ENCODE measurements at places on chromosomes 11 and 22.

- DNase-seq: no peak
These were observed 116.8 kb downstream of the MED15 start for GRCh38 chr22:20624161-20624616.

- DNase-seq: no peak
These were observed 42.5 kb downstream of the SBF1 start for GRCh38 chr22:50432131-50432876.

GRCh38 chr11:119085437-119085847, 761 bp downstream of the HMBS start:
- no peak for DNase-seq

DNA sequence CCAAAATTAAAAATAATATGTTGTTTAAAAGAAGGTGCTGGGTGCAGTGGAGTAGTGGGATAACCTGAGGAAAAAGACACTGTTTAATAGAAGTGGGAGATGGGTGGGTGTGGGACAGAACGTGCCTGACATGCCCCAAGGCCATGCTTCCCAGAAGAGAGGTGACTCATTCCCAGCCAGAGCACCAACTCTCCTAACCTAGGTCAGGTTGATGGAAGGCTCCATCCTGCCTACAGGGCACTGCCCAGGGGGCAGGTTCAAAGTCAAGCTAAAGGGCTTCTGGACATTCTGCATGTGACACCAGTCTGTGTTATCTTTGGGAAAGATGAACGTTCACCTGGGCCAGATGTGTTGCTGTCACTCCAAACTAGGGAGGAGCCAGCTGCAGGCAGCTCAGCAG, 453.1 kb downstream of the SOX6 start:
- DNase-seq: peak; percentile 17

DNA sequence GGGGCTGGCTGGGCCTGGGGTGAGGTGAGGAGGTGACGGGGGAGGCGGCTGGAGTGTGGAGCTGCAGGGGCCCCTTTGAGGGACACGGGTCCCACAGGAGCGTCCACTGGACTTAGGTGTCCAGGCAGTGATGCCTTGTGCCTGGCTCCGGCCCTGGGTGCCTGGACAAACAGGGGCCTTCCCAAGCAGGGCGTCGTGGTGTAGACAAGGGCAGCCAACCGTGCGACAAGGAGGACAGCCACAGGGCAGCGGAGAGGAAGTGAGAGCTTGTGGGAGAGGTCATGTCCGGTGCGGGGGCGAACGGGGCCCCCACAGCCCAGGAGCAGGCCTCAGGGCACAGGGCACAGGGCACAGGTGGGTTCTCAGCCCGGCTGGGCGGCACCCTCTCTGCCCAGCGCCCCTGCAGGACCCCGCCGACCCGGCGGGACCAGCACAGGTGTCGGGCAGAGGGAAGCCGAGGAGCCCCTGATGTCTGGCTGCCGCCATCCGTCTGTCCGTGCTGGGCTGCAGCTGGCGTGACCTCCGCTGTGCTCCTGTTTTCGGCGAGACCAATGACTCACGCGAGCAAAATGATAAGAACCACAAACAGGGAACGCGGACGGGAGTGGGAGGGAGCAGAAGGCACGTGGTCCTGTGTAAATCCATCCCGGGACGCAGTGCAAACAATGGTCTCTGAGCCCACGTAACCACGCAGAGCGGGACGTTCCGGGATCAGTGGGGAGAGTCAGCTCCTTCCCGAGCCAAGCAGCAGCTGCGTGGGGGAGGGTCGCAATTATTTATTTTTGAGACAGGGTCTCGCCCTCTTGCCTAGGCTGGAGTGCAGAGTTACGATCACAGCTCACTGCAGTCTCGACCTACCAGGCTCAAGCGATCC, 49.1 kb upstream of the A4GALT start:
- DNase-seq: peak; percentile 45

DNA sequence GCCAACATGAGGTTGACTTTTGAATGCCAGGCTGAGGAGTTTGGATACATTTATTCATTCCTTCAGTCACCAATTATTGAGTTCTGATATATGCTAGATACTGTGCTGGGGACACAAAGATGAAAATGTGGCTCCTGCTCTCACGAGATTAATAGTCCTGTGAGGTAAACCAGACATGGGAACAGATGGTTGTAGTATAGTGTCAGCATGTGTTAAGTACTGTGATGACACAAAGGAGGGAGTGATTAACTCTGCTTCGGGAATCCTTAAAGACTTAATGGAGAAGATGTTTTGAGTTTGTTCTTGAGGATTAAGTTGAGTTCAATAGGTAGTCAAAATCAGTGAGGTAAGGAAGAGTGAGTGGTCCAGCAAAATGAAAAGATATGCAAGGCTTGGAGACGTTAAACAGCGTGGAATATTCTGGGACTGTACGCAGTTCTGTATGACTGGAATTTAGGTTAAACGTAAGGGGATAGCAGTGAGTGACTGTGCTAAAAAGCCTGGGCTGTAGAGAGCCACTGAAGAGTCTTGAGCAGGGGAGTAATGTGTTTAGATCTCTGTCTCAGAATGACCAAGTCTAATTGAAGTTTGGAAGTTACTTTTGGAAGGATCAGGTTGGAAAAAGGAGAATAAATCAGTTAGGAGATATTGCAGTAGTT, 11.8 kb downstream of the RNF121 start:
- DNase-seq: no peak

DNA sequence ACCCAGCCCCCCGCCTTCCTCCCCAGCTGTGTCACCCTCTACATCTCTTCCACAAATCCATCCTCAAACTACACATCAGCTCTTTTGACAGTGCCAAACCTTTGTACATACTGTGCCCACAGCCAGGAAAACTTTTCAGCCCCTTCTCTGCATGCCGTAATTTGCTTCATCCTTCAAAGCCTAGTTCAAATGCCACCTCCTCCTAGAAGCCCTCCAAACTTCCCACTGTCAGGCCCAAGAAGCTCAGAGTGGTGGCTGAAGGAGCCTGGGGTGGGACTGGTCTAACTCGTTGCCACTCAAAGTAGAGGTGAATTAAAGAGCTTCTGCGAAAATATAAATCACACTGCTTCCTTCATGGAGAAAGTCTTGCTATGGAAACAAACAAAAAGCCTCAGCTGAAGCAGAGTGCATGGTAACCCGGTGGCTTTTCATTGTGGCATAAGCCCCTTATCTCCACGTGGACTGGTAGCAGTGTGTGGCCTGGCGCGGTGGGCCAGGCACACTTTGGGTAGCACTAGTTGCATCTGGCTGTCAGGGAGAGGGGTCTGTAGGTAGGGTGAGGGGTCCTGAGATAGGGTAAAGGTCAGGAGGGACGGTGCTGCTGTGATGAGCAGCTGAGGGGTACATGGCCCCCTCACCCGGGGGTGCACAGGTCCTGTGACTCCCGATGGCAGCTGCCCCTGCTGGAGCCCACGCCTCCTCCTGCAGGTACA, 76.9 kb downstream of the MYO7A start:
- no peak for DNase-seq

DNA sequence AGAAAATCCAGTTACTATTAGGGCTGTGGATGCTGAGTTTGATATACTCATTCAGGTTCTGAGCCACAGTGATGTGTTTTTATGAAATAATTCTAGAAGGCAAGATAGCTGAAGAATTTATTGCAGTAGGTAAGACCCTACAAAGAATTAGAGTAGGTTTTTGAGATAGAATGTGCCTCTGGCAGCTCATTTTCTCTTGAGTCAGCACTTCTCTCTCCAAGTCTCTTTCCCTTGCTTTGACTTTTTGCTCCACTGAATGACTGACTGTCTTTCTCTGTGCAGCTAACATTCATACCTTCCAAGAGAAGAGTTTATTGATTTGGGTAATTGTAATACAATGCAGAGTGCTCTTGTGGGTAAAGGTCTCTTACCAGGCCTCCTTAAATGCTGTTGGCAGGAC, 48.0 kb upstream of the C11orf87 start:
- DNase-seq: no peak

- no peak for DNase-seq
These were observed 749.2 kb downstream of the NTM start for GRCh38 chr11:132119573-132119972.

DNA sequence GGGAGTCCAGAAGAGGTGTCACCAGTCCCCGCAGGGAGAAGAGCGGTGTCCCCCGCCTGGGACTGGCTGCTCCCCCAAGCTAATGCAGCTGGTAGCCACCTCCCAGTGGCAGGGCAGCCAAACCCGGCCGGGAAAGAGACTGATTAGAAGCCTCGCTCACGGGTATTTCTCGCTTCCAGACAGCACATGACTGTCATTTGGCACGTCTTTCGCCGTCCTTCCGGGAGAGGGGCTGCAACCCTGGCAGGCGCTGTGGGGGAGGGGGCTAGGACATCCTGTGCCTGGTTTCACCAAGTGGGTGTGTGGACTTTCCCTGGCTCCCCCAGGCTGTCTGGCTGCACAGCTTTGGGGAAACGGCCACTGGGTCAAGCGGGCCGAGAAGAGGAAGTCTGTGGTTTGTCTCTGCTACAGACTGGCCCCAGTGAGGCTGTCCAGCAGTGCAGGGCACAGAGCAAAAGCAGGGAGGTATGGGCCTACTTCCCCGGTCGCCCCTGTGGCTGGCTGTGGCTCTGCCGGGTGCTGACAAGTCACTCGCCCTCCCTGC, 3.8 kb downstream of the CD81 start:
- DNase-seq: no peak

GRCh38 chr11:77779935-77780334, 40.6 kb downstream of the RSF1 start:
- DNase-seq: no peak

DNA sequence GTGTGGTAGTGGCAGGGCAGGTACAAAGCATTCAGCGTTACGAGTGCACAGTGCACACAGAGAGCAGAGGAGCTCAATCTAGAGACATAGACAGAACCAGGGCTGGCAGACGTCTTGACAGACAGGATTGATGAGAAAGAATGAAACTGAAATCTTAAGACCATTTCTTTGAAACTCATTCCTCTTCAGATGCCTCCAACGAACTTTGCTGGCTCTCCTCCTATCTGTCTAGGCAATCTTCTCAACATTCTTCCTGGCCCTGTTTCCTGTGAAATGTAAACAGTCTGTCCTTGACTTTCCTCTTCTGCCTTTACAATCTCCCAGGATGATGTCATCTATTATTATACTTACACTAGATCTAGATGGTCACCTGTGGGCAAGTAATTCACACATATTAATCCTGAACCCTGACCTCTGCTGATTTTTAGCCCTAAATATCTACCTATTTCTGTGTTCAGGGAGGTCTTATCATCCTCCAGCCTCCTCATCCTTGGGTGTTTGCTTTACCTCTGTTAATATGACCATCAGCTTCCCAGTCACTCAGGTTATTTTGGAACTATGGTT, 119.5 kb downstream of the ENTHD1 start:
- no peak for DNase-seq

DNA sequence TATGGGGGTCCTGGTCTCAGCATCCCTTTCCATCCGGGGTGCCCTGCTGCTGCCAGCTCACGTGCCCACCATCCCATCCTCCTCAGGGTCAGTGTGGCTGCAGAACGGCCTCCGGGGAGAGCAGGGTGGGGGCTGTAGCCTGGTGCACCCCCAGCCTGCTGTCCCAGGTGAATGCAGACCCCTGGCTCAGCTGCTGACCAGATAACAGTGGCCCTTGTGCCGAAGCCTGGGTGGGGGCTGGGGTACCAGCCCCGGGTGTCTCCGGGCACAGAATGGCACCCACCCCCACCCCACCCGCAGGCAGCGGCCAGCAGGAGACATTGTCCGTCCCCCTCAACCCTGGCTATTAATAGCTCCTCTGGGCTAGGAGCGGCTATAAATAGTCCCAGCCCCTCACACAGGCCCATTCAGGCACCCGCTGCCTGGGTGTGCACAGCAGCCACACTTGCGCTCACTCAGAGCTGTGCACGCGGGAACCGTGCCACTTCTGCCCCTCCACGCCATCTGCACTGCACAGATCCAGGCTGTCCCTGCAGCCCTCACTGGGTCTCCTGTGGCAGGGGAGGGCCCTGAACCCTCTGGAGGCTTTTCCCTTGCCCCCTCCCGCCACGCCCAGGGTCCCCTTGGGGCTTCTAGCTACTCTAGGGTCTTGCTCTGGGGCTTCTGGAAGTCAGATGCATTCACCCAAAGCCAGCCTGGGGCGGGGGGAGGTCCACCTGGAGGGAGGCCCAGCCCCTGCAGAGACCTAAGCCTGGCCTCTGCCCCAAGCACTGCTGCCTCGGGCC, 18.7 kb downstream of the CRELD2 start:
- DNase-seq: no peak

DNA sequence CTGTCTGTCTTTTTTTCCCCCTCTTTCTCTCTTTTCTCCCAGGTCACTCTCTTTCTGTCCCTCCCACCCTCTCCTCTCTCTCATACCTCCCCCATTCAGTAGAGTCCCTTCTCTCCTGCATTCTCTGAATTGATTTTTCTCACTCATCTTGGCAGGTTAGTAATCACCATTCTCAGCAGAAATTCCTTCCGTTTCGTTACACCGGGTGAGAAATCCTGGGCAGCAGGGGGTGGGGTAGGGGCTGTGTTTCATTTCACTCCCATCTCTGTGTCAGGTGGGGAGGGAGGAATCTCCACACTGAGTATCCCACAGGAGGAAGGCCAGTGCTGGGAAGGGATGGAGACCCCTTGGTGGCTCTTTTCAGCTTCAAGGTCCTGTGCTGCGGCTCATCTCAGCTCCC, 253.5 kb downstream of the MIAT start:
- DNase-seq: no peak

- DNase-seq: no peak
These were observed 261.3 kb downstream of the TMEM135 start for GRCh38 chr11:87299041-87299481.

DNA sequence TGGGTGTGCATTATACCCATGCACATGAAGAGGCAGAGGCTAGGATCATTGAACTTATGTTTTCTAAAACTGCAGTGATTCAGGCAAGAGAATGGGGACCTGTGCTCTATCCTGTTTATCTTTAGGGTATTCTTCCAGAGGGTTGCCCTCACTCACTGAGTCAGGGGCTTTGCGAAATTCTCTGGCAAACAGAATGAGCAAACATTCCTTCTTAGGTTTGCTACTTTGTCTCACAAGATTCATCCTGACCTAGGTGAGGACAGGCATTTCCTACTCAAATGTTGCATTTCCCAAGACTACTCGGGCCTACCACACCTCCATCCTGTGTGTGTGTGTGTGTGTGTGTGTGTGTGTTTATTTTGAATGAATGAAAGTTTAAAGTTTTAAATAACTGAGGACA, 2.7 kb upstream of the EIF3M start:
- no peak for DNase-seq

- no peak for DNase-seq
These were observed 862 bp upstream of the CENATAC start for GRCh38 chr11:118996926-118997626.

GRCh38 chr11:35539781-35540281, 14.4 kb upstream of the PAMR1 start:
- no peak for DNase-seq

DNA sequence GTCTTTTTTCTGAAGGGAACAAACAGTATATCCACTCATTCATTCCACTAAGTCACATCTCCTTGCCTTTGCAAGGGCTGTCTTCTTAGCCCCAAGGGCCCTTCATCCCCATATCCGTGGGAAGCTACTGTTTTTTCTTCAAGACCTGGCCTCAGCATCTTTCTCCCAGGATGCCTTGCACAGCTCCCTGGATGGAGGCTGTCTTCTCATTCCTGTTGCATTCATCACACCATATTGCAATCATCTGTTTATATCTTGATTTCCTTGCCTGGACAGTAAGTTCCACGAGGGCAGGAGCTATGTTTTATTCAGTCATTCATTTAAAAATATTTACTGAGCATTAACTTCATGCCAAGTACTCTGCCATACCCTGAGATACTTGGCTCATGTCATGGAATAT, 29.3 kb upstream of the NECTIN1 start:
- no peak for DNase-seq

- DNase-seq: no peak
These were observed 3.1 kb upstream of the MYEOV start for GRCh38 chr11:69290806-69291205.

GRCh38 chr11:11010624-11011127, 152.8 kb upstream of the ZBED5 start:
- DNase-seq: peak; percentile 60
